ENCODE measurements at places on chromosomes 6 and 20.

DNA sequence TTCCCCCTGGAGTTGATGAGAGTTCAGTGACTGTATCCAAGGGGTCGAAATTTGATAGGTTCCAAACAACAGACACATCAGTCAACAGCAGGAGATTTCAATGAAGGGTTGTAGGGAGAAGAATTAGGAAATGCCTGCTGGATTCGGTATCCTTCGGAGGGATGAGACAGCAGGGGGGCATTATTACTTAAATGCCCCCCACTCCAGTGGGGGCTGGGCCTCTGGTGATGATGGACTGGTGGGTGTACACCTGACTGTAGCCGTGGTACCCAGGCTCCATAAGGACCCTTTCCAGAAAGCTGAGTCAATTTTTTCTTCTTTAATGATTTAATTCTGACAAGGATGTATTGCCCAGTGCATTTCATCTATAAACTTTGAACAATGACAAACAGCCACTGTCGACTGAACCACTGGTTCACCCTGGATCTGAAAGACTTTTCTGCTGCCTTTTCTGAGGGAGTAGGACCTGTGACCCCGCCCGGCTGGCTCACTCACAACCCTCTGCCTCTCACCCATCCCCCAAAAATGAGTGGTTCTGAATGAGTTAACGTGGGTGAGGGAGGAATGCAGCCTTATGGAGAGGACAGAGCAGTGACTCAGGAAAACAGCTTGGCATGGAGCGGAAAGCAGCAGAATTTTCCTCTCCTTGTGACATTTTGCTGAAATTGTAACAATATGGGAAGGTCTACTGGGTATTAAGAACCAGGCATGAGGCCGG is 41.0 kb downstream of the ZMYND8 start:
- no peak for DNase-seq

GRCh38 chr6:128676456-128676855 is 156.1 kb upstream of the PTPRK start:
- no peak for DNase-seq

DNA sequence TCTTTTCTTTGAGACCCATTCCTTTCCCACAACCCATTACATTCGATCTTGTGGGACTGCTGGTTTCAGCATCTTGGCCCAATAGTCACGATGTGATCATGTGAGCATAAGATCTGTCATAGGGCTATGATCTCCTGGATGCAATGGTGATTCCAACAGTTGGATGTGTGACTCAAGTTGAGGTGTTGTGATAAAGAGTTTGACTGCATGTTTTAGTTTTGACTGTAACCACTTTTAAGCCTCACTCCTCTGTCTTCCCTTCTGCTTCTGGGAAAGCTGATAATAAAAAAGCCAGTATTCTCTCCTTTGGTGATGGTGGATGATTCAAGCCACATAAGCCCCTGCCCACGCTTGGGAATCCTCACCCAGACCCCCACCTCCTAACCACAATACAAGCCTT is 117.0 kb upstream of the ASCC3 start:
- DNase-seq, result no peak

GRCh38 chr20:50743087-50743486 is 11.7 kb downstream of the PARD6B start:
- DNase-seq, result no peak

DNA sequence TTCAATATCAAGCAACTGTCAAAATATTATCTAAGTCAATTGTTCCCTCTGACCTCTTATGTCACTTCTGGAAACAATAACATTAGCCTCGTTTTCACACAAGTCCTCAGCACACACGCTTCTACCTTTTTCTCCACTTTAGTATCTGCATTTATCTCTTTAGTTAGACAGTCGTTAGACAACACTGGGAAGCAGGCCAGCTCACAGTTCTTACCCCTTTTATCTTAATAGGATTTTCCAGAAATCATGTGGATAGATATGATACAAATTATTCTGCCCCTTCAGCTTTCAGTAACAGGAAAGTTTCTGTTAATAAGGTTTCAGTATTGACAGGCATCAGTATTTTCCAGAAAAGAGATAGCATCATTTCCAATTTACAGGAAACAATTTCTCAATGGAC is 25.9 kb upstream of the HAO1 start:
- DNase-seq, result no peak

DNA sequence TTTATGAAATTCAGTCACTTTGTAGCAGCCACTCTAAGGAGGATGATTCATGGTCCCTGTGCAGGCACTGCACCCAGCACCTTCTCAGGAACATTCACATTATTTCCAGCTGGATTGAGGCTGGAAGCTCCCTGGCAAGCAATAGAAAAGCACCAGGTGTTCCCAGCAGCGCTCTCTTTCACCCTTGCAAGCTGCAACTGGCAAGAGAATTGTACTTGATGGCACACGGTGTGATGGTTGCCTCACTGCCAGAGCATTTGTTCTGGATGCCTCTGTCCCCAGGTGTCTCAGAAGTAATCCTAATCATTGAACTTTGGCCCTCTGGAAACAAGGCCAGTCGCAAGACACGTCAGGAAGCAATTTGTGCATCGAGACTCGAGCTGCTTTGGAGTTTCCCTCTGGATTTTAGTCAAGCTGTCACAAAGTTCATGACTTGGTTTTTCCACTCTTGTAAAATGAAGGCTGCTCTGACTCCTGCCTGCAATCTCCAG is 24.9 kb upstream of the PHACTR2 start:
- DNase-seq, result no peak

DNA sequence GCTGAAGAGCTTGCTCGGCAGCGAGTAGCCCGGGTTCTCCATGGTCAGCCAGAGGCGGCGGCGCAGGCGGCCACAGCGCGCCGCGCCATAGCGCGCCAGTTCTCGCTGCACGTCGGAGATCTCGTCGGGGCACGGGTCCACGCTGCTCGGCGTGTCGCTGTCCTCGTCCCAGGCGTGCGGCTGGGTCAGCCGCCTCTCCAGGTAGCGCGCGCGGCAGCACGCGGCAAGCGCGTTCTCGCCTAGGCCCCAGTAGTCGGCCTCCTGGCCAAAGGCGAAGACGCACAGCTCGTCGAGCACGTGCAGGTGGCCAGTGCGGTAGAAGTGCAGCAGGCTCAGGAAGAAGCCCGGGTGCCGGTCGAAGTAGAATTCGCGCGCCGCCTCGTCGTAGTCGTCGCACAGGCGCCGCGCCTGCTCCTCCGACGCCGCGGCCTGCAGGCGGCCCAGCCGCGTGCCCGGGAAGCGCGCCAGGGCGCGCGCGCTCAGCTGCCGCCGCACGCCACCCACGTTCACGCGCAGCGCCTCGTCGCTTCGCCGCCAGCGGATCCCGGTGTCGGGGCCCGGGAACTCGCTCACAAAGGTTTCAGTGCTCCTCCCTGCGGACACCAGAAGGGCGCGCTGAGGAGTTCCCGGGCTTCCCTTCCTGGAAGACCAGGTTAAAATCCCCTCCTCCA is 2.7 kb downstream of the KCNS1 start:
- no peak for DNase-seq

DNA sequence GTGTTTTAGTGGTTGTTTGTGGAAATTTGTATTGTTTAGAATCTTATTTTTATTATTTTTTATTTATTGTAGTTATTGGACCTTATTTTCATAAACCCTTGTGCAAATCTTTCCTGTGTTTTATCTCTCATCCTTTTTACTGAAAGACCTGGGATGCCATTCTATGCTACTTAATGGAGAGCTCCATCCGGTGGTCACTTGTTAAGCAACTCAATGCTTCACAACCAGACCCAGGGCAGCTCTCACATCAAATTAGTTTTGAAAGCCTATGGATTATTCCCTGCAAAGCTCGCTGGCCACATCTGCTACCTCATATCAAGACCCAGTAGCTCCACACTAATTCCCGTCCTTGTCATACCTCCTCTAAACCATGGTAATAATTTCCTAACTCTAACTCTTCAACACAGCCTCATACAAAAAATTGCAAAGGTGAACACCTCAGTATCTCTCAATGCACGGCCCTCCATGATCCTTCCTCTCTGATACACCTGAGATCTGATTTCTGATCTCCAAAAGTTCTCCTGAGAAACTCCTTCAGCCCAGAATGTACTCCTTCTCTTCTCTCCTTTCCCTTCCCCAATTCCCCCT is 296.6 kb upstream of the MANEA start:
- no peak for DNase-seq

- DNase-seq, result no peak
Measured at GRCh38 chr6:146803601-146804000, 204.8 kb downstream of the ADGB start.

GRCh38 chr20:50337521-50338466 is 147.2 kb downstream of the CEBPB start:
- no peak for DNase-seq

GRCh38 chr6:52180787-52181558 is 5.2 kb upstream of the IL17A start:
- no peak for DNase-seq

- DNase-seq, result no peak
Measured at GRCh38 chr6:157151029-157151428, 172.3 kb downstream of the TMEM242 start.

DNA sequence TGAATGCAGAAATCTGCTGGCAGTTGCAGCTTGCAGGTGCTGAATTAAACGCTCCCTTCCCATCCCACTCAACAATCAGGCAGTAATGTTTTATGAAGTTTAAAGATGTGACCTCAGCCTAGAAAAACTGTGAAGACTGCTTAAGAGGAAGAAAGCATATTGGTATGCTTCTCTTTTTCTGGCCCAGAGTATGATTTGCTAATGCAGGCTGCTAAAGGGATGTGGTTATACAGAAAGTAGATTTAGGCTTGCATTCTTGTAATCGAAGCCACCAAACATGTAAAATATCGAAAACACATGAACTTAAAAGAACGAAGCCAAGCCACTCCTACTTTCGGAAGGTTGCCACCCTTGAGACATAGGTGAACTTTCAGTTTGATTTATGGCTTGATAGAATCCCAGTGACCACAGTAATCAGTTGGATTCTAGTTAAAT is 40.7 kb downstream of the MAP3K5 start:
- DNase-seq, result no peak

DNA sequence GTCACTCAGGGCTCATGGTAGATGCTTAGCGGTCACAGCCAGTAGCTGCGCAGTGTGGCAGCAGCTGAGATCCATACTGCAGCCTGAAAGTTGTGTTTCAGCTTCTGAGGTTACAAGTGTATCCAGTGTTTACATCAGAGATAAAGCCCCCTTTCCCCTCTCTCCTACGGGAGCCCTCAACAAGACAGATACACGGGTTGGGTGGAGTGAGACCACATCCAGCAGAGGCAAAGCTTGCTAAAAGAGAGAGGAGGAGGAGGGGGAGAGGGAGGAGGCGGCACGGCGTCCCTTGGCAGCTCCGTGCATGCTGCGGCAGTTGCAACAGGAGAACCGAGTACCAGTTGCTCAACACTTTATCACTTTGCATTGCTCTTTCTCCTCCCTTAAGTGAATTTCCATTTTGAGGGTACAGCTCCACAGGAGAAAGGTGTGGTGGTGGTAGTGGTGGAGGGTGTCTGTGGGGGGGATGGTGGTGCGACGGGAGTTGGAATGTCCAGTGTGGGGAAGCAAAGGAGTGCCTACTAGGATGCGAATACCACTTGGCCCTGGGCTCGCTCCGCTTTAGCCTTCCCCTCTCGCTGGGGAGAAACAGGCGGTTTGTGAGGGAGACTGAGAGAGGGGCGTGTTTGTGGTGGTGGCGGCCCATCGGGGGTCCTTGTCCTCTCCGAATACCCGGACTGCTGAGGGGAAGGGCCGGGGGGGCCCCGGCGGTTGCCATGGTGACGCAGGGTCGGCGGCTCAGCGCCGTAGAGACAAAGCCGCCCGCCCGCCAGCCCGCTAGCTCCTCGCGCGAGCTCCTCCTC is 405 bp upstream of the RNF182 start:
- no peak for DNase-seq

DNA sequence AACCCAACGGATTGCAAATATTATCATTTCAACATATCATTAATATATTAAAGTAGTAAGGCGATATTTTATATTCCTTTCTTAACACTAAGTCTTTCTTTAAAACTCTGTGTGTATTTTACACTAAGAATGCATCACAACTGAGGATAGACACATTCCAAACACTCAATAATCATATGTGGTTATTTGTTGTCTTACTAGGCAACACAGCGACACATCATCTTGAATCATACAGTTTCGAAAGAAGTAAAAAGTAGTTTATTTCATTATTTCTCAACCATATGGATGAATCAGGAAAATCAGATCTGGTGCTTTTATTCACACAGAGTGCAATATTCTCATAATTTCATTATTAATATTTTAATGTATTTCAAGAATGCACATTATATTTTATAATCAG is 662.4 kb downstream of the EPHA7 start:
- no peak for DNase-seq

- no peak for DNase-seq
Measured at GRCh38 chr6:53264337-53264736, 84.4 kb downstream of the ELOVL5 start.

DNA sequence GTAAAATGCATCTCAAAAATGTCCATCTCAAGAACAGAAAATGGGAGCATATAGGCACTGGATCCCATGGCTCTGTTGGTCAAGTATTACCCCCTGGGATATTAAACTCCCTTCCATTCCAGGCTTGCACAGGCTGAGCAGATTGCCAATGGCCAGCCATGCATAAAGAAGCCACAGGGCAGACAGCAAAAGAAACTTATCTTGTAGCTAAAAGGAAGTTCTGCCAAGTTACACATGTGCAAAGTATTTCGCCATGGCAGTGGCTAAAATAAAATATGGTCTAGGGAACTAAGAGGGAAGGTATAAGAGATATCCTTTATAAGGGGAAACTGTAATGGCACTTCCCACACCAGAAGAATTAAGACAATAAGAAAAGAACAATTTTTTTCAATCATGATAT is 415.6 kb upstream of the BTBD3 start:
- DNase-seq, result no peak

DNA sequence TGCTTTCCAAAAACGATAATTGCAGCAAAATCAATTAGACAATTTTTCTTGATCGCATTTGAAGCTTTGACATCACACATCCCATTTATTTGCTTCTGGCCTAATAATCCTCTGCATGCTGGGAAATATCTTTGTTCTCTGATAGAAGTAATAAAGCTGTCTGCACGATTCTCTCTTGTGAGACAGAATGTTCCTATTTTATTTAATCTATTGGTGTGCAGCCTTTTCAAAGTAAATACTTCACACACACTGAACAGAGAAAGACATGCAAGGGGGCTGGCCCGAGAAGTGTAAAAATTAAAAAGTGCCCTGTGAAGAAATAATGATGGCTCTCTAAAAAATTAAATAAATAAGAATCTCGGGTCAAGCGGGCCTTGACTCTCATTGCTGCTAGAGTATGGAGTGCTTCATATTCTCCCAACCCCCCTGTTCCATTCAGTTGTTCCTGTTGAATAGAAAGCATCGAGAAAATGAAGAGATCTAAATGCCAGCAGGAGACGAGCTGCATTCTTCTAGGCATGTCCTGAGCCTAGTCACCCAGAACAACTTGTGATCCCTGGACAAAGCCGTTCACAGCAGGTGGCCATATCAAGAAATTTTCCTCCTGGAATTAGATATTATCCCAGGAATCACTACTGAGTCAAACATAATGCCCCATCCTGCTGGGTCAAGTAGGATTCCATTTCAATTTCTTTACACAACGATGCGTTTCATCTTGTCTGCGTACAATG is 625.9 kb upstream of the EPHA7 start:
- no peak for DNase-seq

GRCh38 chr6:92485487-92485886 is 933.9 kb downstream of the EPHA7 start:
- DNase-seq, result no peak
